SK-N-DZ (cell line): ENCODE measurements at places on chromosomes 2 and 18.
A peak's percentile ranks its signal among the peaks of the same experiment; 100 is the strongest.

DNA sequence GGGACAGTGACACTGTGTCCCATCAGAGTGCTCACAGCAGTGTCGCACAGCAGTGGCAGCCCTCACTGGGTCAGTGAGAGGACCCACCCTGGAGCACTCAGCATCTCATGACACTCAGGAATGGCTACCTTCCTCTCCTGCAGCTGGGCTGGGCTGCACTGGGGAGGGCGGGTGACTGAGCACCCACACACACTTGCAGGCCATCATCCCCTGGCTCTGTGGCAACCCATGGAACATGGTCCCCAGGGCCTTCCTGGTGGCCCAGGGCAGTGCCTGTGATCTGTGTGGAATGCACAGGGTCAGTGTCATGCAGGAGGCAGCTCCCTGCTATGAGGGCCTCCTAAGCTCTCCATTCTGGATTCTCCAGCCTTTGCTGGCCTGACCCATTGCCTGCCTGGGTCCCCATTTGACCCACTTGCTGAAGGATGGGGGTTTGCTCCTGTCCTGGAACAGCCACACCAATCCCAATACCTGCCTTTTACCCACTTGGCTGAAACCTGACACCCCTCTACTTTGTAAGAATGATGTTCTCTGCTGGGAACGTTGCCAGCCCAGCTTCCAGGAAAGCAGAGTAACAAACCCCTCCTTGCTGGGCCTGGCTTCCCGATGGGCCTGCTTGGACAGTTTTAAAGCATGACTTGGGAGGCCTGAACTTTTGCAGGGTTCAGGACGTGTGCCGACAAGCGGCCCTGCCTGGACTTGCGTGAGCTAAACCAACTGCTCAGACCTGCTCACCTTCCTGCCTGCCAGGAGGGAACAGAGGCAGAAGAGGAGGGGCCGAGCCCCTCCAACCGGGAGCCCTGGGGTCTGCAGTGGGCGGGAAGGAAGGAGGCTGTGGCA is 13.7 kb downstream of the HS6ST1 start:
- DNase-seq = peak; percentile 42

GRCh38 chr2:174012347-174013314 is 47.5 kb upstream of the SP3 start:
- no peak for DNase-seq

DNA sequence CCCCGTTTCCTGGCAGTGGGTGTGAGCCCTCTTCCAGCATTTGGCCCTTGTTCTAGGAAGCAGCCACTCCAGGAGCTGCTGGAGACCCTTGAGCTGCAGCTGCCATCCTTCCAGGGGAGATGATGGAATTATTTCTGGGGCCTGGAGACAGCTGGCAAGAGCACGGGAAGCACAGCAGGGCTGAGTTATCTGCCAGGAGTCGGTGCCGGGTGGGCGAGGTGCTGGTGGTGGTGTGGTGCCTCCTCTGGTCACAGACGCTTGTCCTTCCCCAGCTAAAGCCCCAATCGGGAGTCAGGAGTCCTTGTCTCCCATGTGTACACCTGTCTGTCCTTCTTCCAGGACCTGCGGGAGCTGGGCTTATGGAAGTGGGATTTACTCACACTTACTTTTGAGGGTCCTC is 36.0 kb downstream of the DPYSL5 start:
- no peak for DNase-seq

DNA sequence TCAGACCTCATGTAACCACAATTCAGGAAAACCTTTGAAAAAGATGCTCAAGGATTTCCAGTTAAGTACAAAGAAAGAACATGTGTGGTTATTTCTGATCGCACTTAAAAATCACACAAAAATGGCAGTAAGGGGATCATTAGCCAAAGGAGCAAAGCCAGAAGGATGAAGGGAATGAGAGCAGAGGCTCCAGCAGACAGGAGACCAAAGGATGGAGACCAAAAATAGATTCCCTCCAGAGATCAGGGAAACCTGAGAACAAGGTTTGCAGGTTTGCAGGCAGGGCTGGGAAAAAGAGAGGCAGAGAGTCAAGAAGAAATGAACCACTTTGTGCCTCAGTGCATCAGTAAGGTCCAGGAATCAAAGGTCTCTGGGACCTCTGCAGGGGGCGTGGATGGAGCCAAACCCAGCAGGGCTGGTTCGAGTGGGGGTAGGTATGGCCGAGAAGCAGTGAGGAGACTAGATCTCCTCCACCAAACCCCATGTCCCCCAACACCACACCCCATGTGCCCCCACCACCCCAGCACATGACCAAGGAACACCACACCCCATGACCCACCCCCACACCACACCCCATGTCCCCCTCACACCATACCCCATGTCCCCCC is 98.5 kb upstream of the GPC1 start:
- DNase-seq = no peak

DNA sequence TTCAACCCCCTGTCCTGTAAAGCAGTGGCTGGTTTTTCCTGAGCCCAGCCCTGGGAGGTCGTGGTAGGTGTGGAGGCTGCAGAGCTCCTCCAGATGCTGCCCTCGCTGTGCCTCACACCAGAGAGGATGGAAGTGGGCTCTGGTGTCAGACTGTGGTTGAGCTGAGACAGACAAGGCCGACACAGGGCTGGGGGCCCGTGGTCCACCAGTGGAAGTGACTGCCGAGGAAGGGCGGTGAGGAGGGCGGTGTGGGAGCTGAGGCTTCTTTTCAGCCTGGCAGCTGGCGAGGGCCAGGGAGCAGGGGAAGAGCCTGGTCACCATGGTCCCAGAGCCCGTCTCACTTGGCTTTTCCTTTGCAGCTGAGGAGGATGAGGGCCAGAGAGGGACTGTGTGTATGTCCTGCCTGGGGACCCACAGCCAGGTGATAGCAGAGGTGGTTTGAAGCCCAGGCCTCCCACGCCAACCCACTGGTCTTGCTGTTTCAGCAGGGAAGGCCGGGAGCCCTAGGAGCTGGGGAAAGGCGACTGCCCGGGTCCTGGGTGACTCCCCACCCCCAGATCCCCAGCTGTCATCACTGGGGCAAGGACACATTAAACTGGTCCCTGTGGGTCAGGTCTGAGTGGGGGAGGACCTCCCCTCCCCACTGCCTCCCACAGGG is 8.5 kb downstream of the SFTPB start:
- no peak for DNase-seq

GRCh38 chr2:7432436-7432835 is 515.2 kb downstream of the RNF144A start:
- DNase-seq = no peak

DNA sequence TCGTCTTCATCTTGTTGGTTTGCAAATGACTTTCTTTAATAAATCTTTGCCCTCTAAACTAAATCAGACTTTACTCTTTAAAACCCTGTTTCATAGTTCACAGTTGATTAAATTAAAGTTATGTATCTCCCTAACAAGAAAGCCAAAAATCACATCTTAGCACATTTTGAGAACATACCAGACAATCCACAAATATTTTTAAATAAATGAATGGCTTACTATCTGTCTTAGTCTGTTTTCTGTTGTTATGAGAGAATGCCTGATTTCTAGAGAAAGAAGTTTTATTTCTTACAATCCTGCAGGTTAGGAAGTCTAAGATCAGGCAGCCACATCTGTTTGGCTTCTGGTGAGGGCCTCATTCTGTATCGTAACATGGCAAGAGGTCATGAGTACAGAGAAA is 1090.2 kb upstream of the PIK3C3 start:
- DNase-seq = no peak

GRCh38 chr2:151302404-151302803 is 12.9 kb upstream of the NMI start:
- no peak for DNase-seq

DNA sequence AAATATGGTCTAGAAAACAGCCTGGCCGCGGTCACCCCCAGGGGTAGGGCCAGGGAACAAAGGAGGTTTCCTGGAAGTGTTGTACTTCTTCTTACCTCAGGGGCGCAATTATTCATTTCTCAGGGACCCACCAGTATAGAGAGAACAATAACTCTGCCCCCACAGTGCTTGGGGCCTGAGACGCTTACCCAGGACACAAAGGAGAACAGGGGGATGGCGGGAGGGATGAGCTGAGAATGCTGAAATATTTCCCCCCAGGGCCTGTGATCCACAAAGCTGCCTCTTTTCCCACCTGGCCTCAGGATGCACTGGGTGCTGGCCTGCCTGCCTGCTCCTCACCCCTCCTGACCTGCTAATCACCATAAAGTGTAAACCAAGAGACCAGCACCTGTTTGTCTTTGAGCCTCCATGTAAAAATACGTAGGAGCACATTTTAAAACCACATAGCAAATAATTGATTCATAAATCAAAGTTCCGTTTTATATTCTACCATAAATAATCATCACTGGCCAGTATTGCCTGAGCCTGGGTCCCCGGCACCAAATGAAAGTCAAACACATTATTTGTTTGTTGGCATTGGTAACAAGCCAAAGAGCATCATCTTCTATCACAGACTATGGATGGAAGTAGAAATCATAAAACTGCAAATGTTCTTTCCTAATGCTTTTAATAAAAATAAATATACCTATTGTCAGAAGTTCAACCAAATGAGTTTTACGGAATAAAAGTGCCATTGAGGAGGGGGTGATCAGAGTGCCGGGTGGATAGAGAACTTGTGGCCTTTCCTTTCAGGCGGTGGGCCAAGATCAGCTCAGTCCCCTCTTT is 67.3 kb upstream of the RMDN2 start:
- no peak for DNase-seq

- DNase-seq = no peak
These were observed 50.3 kb upstream of the FOSL2 start for GRCh38 chr2:28342081-28342967.

DNA sequence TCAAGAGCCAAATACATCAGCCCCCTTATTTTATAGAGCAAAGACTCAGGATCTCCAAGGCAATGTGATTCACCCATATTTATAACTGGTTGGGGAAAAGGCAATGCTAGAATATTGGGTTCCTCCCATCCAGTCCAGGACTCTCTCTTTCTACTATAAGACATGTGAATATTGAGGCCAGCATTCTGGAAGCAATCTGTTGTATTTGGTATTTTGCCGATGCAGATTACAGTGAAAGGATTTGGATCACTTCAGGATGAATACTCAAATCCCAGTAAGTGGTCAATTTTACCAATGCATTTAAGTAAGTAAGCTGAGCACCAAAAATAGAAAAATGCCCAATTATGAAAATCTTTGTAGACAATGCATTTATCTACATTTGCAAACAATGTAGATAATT is 1834.7 kb upstream of the PIK3C3 start:
- DNase-seq = no peak

DNA sequence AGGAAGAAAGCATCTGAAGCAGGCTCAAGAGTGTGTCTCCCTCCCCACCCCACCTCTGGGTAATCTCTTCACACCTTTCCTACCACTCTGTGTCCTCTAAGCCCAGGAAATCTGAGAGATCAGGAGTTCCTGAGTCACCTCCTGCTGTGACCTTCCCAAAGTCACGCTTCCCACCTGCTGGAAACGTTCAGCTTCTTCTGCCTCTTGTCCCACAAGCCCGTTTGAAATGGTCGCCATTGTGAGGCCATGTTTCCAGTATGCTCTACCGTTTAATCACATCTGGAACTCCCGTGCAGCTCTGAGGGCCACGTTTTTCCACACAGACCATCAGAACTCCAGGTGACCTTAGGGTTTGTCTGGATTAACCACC is 25.9 kb downstream of the GREB1 start:
- no peak for DNase-seq
